ENCODE measurements at places on chromosomes 7 and 10.

GRCh38 chr10:110498087-110498981 lies 627 bp downstream of the DUSP5 start:
- peak; percentile 51 for DNase-seq

GRCh38 chr7:93817004-93817403 lies 73.5 kb downstream of the TFPI2 start:
- DNase-seq, result no peak

DNA sequence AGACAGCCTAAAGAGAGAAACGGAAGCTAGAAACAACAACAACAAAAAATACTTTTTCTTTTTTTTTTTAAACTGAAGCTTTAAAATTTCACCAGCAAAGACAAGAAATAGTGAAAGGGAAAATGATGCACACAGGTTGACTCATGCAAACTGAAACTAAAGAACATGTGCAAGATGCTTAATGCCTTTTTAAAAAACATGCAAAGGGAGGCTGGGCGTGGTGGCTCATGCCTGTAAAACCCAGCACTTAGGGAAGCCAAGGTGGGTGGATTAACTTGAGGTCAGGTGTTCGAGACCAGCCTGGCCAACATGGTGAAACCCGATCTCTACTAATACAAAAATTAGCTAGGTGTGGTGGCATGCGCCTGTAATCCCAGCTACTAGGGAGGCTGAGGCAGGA lies 15.1 kb upstream of the CUBN start:
- DNase-seq, result no peak

DNA sequence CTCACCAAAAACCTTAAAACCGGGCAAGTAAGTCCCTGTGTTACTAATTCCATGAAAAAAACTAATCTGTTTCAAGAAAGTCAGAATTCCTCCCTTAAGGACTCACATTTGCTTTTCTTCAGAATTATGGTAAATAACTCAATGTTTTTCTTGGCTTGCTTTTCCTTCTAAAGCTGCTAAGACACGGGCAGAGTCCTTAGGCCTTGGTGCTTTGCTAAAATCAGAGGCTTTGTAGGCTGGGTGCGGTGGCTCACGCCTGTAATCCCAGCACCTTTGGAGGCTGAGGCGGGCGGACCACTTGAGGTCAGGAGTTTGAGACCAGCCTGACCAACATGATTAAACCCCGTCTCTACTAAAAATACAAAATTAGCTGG lies 32.0 kb downstream of the GNA12 start:
- DNase-seq, result no peak

DNA sequence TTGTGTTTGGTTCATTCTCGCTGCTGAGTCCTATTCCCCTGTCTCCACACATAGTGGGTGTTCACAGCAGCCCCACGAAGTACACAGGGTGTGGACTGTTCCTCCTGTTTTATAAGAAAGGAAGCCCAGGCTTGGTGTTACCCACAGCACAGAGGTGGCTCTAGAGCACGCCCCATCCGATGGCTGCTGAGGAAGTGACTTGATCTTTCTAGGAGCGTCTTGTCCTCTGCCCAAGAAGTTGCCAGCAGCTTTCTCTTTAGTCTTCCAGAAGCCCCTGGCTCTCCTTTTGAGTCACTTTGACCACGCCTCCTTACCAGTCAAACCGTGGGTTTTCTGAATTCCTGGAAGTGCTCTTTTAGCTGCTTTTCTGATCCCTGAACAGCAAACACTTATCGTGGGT lies 94.0 kb downstream of the GRK5 start:
- no peak for DNase-seq

- no peak for DNase-seq
These were observed 13.1 kb downstream of the LSM5 start for GRCh38 chr7:32476816-32477648.

GRCh38 chr7:151432658-151433521 lies 7.1 kb downstream of the CRYGN start:
- DNase-seq, result no peak

GRCh38 chr7:4204513-4205165 lies 477.5 kb upstream of the FOXK1 start:
- DNase-seq, result no peak

- no peak for DNase-seq
These were observed 88.6 kb downstream of the SPAG6 start for GRCh38 chr10:22433875-22434274.

DNA sequence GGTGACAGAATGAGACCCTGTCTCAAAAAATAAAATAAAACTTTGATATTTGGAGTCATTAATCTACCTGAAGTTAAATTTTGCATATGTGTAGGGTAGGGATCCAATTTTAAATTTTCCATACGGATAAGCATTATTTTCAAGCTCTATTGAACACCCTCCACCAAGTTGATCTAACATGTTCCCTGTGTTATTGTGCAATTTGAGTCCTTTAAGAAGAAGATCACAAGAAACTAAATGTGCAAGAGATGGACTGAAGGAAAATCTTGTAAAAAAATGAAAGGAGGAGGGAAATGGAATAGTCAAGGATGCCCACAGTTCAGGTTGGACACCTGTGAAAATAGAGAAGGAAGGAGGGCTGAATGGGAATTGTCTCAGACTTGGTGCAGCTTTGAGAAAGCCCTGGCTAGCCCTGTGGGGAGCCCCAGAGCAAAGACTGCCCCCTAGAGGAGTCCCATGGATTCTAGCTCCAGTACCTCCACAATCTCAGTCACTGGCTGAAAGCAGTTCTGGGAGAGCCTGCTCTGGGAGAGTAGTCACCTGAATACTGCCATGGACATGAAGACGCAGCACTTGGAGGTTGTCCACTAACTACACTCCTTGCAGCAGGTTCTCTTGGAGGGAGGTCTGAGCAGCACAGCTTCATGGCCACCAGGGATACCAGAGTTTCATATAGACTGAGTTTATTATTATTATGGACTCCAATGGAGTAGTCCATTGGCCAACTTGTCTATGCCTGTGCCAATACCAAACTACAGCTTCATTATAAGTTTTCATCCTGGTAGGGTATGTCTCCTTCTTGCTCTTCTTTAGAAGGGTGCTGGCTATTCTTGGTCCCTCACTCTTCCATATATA lies 5.7 kb upstream of the TIAL1 start:
- DNase-seq, result peak; percentile 65

GRCh38 chr7:95209788-95210187 lies 114.5 kb downstream of the PON1 start:
- DNase-seq, result no peak

- no peak for DNase-seq
These were observed 34.0 kb upstream of the EZH2 start for GRCh38 chr7:148918058-148918596.

- DNase-seq, result no peak
These were observed 46.8 kb upstream of the NFE2L3 start for GRCh38 chr7:26105236-26105635.

DNA sequence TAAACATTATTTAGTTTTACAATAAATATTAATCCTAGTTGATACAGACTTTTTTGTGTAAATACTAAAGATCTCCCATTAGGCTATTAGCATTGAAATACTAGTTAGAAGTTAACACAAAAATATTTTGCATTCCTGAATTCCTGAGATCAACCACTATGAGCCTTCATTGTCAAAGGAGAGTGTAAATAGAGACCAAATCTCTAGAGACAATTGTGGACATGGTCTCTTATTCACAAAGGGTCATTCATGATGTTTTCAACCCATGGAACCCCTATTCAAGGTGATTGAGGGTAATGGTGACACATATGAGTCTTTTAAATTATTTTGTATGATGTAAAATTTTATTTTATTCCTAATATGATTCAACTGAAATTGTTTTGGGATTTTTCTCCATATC lies 1454.8 kb upstream of the LRRTM3 start:
- no peak for DNase-seq

DNA sequence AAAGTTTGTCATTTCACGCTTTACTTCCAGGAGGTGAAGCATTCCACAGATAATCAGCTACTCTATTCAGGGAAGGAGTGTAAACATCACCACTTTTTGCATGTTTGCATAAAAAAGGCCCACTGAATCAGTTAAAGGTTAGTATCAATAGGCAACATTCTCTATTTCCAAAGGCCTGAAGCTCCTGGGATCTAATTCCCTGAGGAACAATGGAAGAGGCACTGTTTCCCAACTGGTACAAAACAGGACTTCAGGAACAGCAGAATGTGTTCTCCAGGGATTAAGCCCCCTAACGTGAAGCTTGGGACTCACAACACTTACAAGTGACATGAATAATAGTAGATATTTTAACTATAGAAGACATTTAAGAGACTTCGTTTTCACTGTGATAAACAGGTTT lies 6.1 kb downstream of the LRRN3 start:
- DNase-seq, result no peak
